ENCODE measurements at places on chromosomes 2 and 18. TPM values are rescaled to one million over a fixed set of nuclear protein-coding genes. Genes with fewer than 3 reads are reported as not detected.

- DNase-seq, result no peak
Measured at GRCh38 chr2:6866275-6866671, 566 bp upstream of the CMPK2 start.

GRCh38 chr18:79425569-79425886 lies 29.8 kb downstream of the NFATC1 start:
- no peak for DNase-seq

- no peak for DNase-seq
Measured at GRCh38 chr2:84963692-84964405, 7.1 kb upstream of the KCMF1 start.

The VWC2L gene
- polyA plus RNA-seq, result 0.10 TPM

All from right renal pelvis (tissue), 4 donors.